GM23248 (cell line): ENCODE measurements at places on chromosomes 3 and 15.

GRCh38 chr3:145055375-145056076 lies 1083.9 kb downstream of the DIPK2A start:
- H3K27ac ChIP-seq: no peak overlapping the region
- DNase-seq: no peak
- H3K36me3 ChIP-seq: no peaks in the 10 kb centered on the region
- H3K4me3 ChIP-seq: no peak overlapping the region
- H3K27me3 ChIP-seq: no peaks in the 10 kb centered on the region
- H3K4me1 ChIP-seq: no peaks in the 10 kb centered on the region

- no peak overlapping the region for H3K4me3 ChIP-seq
- H3K36me3 ChIP-seq: no peaks in the 10 kb centered on the region; the same call in 1 of the 2 replicates
- H3K4me1 ChIP-seq: peaks cover 17% of the 10 kb centered on the region
- no peak overlapping the region for H3K27ac ChIP-seq
- DNase-seq: no peak
Observed at GRCh38 chr3:42216302-42216701, 49.7 kb downstream of the CCK start.

- H3K27me3 ChIP-seq: no peaks in the 10 kb centered on the region
- H3K36me3 ChIP-seq: no peaks in the 10 kb centered on the region
- H3K4me1 ChIP-seq: peaks cover 14% of the 10 kb centered on the region
- H3K4me3 ChIP-seq: no peak overlapping the region
Observed at GRCh38 chr3:40969341-40969740, 230.0 kb upstream of the CTNNB1 start.

GRCh38 chr15:74564182-74564581 lies 23.2 kb downstream of the ARID3B start:
- no peaks in the 10 kb centered on the region for H3K27me3 ChIP-seq
- no peak overlapping the region for H3K4me3 ChIP-seq
- H3K36me3 ChIP-seq: no peaks in the 10 kb centered on the region

GRCh38 chr15:99143655-99144610 lies 39.1 kb downstream of the SYNM start:
- peak; percentile 87 for DNase-seq
- peaks cover 13% of the 10 kb centered on the region for H3K4me1 ChIP-seq
- no peaks in the 10 kb centered on the region for H3K27me3 ChIP-seq
- no peak overlapping the region for H3K4me3 ChIP-seq
- no peaks in the 10 kb centered on the region for H3K36me3 ChIP-seq

GRCh38 chr3:141810161-141810560 lies 47.0 kb downstream of the GRK7 start:
- H3K36me3 ChIP-seq: no peaks in the 10 kb centered on the region
- no peaks in the 10 kb centered on the region for H3K4me1 ChIP-seq
- H3K4me3 ChIP-seq: no peak overlapping the region
- peaks cover 4% of the 10 kb centered on the region for H3K27me3 ChIP-seq
- H3K27ac ChIP-seq: no peak overlapping the region
- no peak for DNase-seq

GRCh38 chr3:187558990-187559389 lies 111.2 kb downstream of the SST start:
- no peak overlapping the region for H3K4me3 ChIP-seq
- no peaks in the 10 kb centered on the region for H3K36me3 ChIP-seq
- no peak for DNase-seq
- H3K4me1 ChIP-seq: no peaks in the 10 kb centered on the region
- H3K27me3 ChIP-seq: peaks cover 5% of the 10 kb centered on the region; the same call in 1 of the 2 replicates
- no peak overlapping the region for H3K27ac ChIP-seq

DNA sequence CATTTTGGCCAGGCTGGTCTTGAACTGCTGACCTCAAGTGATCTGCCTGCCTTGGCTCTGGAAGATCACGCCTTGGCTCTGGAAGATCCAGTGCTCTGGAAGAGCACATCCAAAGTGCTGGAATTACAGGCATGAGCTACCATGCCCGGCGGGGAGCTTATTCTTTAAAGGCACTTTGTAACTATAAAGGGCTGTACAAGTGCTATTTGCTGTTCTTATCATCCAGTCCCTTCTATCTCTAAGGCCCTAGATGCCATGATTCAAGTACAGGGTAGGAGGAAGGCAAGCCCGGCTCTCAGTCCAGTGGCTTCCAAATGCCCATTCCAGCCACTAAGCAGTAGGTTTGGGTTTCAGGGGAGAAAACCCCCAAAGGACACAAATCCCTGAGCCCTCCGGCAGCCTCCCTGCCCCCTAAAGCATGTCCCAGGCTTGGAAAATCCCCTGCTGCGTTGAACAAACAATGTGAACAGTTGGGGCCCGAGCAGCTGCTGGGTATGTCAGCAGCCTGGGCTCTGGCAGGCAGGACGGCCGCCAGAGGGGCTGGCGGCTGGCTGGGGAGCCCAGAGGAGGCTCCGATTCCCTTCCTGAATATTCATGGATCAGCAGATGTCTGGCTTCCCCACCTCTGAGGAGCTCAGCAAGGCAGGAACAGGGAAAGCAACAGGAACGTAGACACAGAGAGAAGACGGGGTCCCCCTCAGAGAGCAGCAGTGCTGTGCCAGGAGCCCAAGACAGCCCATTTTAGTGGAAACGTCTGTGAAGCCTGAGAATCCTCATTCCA lies 7.7 kb downstream of the IGDCC4 start:
- peaks cover 16% of the 10 kb centered on the region for H3K27me3 ChIP-seq
- H3K4me3 ChIP-seq: no peak overlapping the region
- H3K4me1 ChIP-seq: no peaks in the 10 kb centered on the region
- H3K27ac ChIP-seq: no peak overlapping the region

- no peak overlapping the region for H3K4me3 ChIP-seq
- H3K27me3 ChIP-seq: no peaks in the 10 kb centered on the region
- no peaks in the 10 kb centered on the region for H3K36me3 ChIP-seq
- H3K27ac ChIP-seq: no peak overlapping the region
- DNase-seq: no peak
- no peaks in the 10 kb centered on the region for H3K4me1 ChIP-seq
Observed at GRCh38 chr15:91413142-91413541, 313.1 kb downstream of the SV2B start.

GRCh38 chr3:29561651-29562149 lies 280.8 kb downstream of the RBMS3 start:
- H3K27me3 ChIP-seq: no peaks in the 10 kb centered on the region
- H3K4me3 ChIP-seq: no peak overlapping the region
- no peaks in the 10 kb centered on the region for H3K36me3 ChIP-seq
- no peak for DNase-seq

DNA sequence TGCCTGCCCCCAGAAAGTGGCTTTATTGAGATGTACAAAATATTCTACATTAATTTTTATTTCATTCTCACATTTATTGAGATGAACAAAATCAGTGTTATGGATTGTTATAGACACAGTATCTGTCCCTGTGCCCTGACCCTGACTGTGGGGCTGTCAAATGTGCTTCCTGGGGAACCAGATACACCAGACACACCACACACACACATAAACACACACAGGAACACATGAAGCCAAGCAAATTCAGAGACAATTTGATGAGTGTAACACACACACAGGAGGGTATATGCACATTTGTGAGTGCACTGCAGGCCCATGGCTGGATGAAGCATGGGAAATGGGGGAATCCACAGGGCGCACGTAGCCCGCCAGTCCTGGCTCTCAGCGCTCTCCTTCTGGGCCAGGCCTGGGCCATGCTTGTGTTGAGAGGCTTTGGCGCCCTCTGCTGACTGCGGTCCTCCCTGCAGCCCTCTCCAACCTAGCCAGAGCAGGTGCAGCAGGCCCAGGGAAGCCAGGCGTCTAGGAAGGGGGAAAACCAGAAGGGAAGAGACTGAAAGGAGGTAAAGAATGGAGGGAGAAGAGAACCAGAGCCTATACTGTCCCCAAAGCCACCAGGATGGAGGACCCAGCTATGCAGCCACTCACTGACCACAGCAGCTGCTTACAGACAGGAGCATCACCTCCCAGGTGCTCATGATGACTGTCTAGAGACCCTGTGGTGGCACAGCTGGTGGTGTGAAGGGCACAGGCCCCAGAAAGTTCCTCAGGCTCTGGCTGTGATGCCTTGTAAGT lies 18.0 kb upstream of the LOXL1 start:
- H3K36me3 ChIP-seq: no peaks in the 10 kb centered on the region; the same call in 1 of the 2 replicates
- peaks cover 8% of the 10 kb centered on the region; the same call in 1 of the 2 replicates for H3K4me1 ChIP-seq
- H3K27ac ChIP-seq: no peak overlapping the region
- H3K4me3 ChIP-seq: no peak overlapping the region

DNA sequence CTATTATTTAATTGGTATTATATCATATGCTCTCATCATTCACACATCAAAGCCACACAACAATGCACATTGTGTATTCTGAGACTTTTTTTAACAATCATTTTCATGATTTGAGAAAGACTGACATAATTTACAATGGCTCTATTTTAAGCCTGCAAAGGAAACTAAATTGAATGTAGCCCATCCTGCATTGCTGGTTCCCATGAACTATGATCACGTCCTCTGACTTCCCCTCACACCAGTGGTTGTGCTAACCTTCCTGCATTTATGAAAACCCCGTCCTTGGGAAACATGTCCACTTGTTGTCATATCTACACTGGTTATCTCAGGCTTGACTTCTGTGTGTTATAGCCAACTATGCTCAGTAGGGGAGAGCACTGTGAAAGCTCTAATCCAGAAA lies 546.2 kb downstream of the MECOM start:
- no peaks in the 10 kb centered on the region for H3K27me3 ChIP-seq
- peaks cover 26% of the 10 kb centered on the region for H3K4me1 ChIP-seq
- H3K36me3 ChIP-seq: no peaks in the 10 kb centered on the region
- H3K4me3 ChIP-seq: no peak overlapping the region

- no peaks in the 10 kb centered on the region for H3K36me3 ChIP-seq
- H3K27me3 ChIP-seq: no peaks in the 10 kb centered on the region
- H3K4me1 ChIP-seq: peaks cover 22% of the 10 kb centered on the region
- DNase-seq: no peak
- no peak overlapping the region for H3K4me3 ChIP-seq
Observed at GRCh38 chr15:70158309-70159000, 60.7 kb upstream of the TLE3 start.

GRCh38 chr3:41018855-41019254 lies 180.4 kb upstream of the CTNNB1 start:
- no peak for DNase-seq
- H3K27ac ChIP-seq: no peak overlapping the region
- no peak overlapping the region for H3K4me3 ChIP-seq
- H3K27me3 ChIP-seq: no peaks in the 10 kb centered on the region
- no peaks in the 10 kb centered on the region for H3K36me3 ChIP-seq

- peak overlapping the region; percentile 80; the same call in 1 of the 2 replicates for H3K27ac ChIP-seq
- H3K4me3 ChIP-seq: no peak overlapping the region
- H3K36me3 ChIP-seq: 0 out of 2 replicates have a peak, but pooled peaks cover 6% of the 10 kb centered on the region
- H3K27me3 ChIP-seq: no peaks in the 10 kb centered on the region
- no peak for DNase-seq
- H3K4me1 ChIP-seq: peaks cover 34% of the 10 kb centered on the region
Observed at GRCh38 chr15:59327942-59328341, 44.7 kb downstream of the MYO1E start.

GRCh38 chr15:41907141-41907540 lies 13.3 kb upstream of the SPTBN5 start:
- H3K27ac ChIP-seq: no peak overlapping the region
- no peak overlapping the region for H3K4me3 ChIP-seq
- DNase-seq: no peak
- 0 out of 2 replicates have a peak, but pooled peaks cover 3% of the 10 kb centered on the region for H3K36me3 ChIP-seq
- no peaks in the 10 kb centered on the region for H3K27me3 ChIP-seq

DNA sequence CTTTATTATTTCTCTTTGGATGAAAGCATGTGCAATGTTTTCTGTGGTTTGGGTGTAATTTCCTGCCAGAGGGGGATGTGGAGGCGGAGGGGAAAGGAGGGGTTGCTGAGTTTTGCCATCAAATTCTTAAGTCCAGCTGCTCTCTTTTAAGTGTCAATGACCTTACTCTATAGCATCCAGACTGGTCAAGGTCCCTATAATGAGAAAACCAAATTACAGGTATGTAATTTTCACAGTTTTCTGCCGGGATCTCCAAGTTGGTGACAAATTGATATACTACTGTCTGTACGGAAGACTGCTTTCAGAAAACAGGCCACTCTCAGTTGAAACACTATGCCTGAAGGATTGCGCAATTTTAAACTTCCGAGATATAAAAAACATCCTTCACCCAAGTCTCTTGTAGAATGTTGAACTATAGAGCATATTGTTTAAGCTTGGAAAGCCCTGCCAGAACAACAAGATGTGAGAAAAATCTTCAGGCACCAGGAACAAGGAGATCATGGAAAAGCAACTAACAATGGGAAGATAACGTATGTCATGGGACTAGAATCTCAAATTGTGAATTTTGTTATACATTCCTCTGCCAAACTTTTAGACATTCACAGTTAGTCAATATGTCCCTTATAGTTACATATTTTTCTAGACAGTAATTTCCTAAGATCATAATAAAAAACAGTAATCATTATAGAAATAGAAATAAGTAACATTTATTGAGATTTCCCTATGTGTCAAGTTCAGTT lies 300.7 kb upstream of the SATB1 start:
- H3K4me1 ChIP-seq: no peaks in the 10 kb centered on the region
- H3K4me3 ChIP-seq: no peak overlapping the region
- H3K27me3 ChIP-seq: no peaks in the 10 kb centered on the region
- H3K36me3 ChIP-seq: no peaks in the 10 kb centered on the region
- no peak overlapping the region for H3K27ac ChIP-seq

GRCh38 chr15:60568914-60569391 lies 90.0 kb upstream of the ICE2 start:
- no peaks in the 10 kb centered on the region for H3K27me3 ChIP-seq
- no peak for DNase-seq
- no peaks in the 10 kb centered on the region for H3K36me3 ChIP-seq

DNA sequence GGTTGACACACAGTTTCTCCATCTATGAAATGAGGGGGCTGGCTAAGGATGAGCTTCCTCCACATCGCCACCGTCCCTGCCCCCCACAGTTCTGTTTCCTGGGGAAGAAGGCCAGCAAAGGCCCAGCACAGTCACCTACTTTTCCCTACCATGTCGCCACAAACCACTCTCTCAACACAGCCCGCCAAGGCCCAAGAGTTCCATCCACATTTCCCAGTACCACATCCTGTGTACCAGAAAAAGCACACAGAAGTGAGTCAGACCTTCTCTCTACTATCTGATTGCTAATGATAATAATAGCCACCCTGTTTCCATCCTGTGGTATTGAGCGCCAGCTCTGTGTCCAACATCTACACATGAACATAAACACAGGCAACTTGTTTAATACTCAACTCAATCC lies 30.3 kb upstream of the C15orf39 start:
- H3K27ac ChIP-seq: peak overlapping the region; percentile 46
- no peaks in the 10 kb centered on the region for H3K36me3 ChIP-seq
- H3K4me3 ChIP-seq: no peak overlapping the region
- peak; percentile 85 for DNase-seq
- peaks cover 42% of the 10 kb centered on the region for H3K4me1 ChIP-seq

GRCh38 chr3:27805282-27805681 lies 83.2 kb upstream of the EOMES start:
- no peaks in the 10 kb centered on the region for H3K4me1 ChIP-seq
- no peaks in the 10 kb centered on the region; the same call in 1 of the 2 replicates for H3K27me3 ChIP-seq
- no peak overlapping the region for H3K4me3 ChIP-seq
- DNase-seq: no peak
- H3K27ac ChIP-seq: no peak overlapping the region

GRCh38 chr3:62197350-62198012 lies 175.9 kb downstream of the FEZF2 start:
- H3K4me1 ChIP-seq: no peaks in the 10 kb centered on the region
- no peaks in the 10 kb centered on the region for H3K36me3 ChIP-seq
- H3K4me3 ChIP-seq: no peak overlapping the region
- H3K27ac ChIP-seq: no peak overlapping the region
